ENCODE measurements at places on chromosomes 5 and 9.

GRCh38 chr9:98559561-98559960, 149.2 kb downstream of the GABBR2 start:
- DNase-seq, result no peak

- no peak for DNase-seq
These were observed 500.2 kb downstream of the CDH9 start for GRCh38 chr5:26538226-26538625.

- DNase-seq, result no peak
These were observed 114.1 kb downstream of the MLLT3 start for GRCh38 chr9:20508242-20508641.

- DNase-seq, result no peak
These were observed 29.0 kb downstream of the LIFR start for GRCh38 chr5:38527475-38527874.

- DNase-seq, result no peak
These were observed 78.1 kb upstream of the HMHB1 start for GRCh38 chr5:143733665-143734455.

DNA sequence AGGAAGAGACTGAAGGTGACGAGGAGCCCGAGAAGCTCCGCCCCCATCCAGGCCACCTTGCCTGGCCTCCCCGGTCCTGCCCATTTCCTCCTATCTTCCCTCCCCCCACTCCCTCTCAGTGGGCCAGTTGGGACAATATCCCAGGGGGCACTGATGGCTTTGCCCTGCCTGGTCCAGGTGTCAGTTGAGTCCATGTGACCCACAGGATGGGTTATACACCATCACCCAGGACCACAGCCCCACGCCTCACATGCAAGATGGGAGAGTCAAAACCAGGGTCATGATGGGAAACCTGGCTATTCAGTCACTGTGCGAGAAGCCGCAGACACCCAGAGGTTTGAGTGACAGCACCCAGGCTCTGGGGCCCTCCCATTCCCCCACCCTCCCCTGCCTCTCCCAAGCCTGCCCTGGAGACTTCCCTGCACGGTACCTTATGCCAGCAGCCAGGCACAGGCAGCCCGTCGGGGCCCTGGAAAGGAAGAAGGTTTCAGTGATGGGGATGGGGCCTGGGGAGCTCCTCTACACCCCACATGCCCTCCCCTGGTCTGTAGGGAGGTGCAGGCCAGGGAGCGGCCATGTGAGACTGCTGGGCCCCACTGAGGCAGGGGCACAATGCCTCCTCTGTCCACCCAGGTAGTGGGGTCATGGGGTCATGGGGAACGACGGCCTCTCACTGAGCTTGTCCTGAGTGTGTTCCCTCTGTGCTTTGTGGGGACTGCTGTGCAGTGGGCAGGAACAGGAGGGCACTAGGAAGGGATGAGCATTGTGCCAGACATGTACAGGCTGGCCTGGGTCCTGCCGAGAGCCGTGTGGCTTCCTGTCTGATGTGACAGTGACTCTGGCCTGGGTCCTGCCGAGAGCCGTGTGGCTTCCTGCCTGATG, 6.3 kb upstream of the PHYKPL start:
- no peak for DNase-seq

GRCh38 chr5:73135021-73135420, 14.6 kb downstream of the TMEM171 start:
- DNase-seq, result no peak

GRCh38 chr5:90161414-90161813, 248.1 kb downstream of the CETN3 start:
- peak; percentile 31 for DNase-seq

GRCh38 chr5:103674251-103674650, 111.7 kb upstream of the NUDT12 start:
- DNase-seq, result no peak

GRCh38 chr5:172795318-172795977, 24.5 kb upstream of the DUSP1 start:
- no peak for DNase-seq

- DNase-seq, result no peak
These were observed 215.3 kb downstream of the NFIB start for GRCh38 chr9:14098486-14099180.

DNA sequence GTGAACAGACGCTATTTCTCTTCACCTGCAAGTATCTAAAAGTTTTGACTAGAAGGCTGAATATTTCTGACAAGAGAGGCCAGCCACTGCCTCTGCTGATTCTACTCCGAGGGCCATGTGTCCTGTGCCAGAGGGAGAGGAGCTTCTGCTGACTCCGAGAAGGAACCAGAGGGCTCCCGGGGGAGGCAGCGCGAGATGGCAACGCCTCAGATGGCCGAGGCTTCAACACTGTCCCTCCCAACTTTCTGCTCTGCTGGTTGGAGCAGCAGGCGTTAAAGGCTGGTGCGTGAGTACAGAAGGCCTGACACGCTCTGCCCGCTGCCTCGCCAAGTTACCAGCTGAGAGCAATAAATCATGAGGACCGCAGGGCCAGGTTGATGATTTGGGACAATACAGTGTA, 178.8 kb downstream of the GAPVD1 start:
- no peak for DNase-seq

DNA sequence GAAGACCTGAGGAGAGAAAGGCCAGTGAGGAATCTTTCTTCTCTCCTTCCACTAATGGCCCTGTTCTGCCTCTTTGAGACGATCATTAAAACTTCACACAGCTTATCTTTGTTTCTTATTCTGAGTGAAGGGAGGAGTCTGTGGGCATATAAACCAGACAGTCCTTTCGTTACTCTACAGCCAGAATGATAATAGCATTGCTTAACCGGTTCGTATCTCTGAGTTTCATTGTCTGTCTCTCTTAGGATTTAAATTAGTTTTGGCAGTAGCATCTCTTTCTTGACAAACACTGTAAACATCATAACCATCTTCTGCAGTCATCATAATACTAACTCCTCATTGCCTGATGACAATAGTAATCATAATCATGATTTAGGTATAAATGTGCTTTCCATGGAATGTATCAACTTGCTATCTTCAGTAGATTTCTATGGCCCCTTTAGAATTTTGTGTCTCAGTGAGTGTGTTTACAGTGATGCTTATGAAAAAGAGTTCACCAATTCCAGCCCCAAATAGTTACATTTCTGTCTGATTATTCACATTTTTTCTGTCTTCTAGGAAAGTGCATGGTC, 618.8 kb upstream of the KLF4 start:
- DNase-seq, result no peak

GRCh38 chr5:154366353-154366752, 79.4 kb upstream of the SAP30L start:
- no peak for DNase-seq

DNA sequence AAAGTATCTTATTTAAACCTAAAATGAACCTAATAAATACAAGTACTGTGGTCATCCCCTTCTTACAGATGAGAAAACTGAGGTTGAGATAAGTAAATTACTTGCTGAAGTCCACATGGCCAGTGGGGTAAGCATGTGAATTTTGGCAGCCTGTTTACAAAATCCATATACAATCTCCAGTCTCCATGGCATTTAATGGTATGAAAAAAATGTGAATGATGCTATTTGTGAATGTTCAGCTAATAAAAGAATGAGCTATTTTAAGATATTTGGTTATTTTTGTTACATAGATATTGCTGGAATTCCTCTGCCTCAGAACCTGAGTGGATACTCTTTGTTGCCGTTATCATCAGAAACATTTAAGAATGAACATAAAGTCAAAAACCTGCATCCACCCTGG, 19.3 kb upstream of the GPR150 start:
- no peak for DNase-seq

GRCh38 chr5:125286271-125286670, 539.8 kb upstream of the ZNF608 start:
- DNase-seq, result no peak

DNA sequence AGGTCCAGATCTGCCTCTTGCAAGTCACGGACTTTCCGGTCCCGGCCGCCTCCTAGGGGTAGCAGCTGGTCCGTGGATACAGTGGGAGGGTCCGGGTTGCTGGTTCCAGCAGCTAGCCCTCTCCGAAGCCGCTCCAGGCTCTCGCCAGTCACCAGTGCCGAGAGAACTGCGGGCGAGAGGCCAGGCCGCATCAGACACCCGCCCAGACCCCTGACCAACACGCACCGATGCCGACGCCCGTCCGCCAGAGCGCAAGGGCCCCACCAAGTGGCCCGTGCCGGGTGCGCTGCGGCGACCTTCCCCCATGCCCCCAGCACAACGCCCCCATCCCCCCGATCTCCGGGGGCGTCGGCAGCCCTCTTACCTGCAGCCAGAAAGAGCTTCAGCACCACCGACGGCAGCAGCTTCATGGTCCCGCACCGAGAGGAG, 470 bp downstream of the HBEGF start:
- DNase-seq, result peak; percentile 65

- DNase-seq, result no peak
These were observed 88.1 kb downstream of the S1PR3 start for GRCh38 chr9:89079391-89079790.

- no peak for DNase-seq
These were observed 3.8 kb upstream of the NPDC1 start for GRCh38 chr9:137049544-137050449.

DNA sequence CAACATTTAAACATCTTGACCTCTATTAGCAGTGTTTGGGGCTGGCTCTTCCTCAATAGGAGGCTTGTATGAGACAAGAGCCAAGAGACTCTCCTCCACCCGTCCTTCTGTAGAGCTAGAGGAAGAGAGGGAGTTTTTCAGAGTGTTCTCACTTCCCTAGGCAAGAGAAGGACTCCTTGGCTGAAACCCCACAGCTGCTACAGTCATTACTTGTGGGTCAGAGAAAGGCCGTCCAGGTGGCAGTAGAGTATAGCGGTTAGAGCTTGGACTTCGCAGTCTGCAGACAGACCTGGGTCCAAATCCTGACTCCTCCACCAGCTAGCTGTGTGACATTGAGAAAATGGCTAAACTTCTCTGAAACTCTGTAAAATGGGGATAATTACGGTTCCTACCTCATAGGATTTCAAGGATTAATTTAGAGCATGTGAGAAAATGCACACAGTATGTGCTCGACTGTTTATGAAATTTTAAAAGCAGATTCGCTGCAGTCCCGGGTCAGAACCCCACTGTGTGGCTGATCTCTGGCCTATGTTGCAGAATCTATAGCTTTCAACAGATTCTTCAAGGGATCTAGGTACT, 80.8 kb upstream of the ARAP3 start:
- no peak for DNase-seq

- DNase-seq, result no peak
These were observed 50.1 kb downstream of the FRMPD1 start for GRCh38 chr9:37700900-37701299.

- DNase-seq, result no peak
These were observed 671.3 kb downstream of the LRRC70 start for GRCh38 chr5:63249960-63250359.

DNA sequence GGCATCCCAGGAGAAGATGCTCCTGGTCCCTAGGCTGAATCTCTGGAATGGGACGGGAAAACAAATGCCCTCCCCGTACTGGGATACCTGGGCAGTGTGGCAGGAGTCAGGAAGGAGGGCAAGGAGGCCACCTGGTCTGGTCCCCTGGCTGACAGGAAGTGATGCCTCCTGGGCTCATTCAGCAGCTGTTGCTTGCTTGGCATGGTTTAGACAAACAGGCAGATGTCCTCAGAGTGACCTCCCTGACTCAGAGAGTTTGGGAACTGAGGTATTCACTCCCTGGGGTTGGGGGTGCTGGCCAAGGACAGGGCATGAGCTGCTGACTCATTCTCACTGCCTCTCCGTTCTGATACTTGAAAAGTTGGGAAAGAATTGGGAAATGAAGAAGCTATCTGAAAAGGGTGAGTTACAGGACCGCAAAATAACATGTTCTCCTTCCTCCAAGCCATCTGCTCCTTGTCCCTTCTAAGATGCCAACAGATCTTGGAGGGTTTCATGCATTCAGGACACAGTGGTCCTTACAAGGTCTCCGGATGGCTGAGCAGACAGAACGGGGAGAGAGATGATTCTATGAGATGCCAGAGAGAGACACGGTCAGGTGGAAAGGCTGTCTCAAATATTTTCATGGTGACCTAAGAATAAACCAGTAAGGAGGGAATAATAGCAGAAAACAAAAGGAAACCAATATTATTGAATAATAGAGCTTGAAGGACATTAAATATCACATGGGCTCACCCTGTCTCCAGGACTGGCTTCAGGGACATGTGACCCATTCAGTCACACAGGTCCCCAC, 534.5 kb downstream of the BNC2 start:
- no peak for DNase-seq

All from NCI-H526 (cell line).